Activated T-cell treated with anti-CD3 and anti-CD28 coated beads, Interleukin-2, amount 50 U/mL, for 48 hours (primary cell): ENCODE measurements at places on chromosomes 13 and 19.

DNA sequence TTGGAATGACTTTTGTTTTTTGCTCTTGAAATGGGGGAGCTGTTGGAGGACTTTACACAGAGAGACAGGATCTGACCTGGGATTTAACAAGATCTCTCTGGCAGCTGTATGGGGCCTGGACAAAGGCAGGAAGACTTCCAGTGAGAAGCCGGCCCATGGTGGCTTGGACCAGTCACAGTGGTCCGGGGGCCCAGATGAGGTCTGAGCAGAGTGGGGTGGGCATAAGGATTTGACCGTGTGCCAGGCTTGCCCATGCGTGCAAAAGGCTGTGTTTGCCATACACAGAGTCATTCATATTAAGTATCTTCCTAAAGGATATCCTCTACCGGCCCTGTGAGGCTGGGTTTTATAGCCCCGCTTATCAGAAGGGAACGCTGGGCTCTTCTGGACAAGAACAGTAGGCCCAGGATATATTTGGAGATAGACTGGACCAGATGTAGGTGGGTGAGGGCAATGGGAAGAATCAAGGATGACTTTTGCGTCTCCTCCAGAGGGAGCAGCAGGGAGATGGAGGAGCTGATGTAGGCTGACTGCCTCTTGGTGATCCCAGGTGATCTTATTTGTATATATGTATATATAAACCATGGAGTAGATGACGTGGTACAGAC lies 4.1 kb downstream of the SPACA6 start:
- no peak for DNase-seq

GRCh38 chr13:91609353-91609752 lies 210.9 kb downstream of the GPC5 start:
- DNase-seq, result no peak

- DNase-seq, result no peak
Observed at GRCh38 chr13:103199380-103200088, 133.3 kb upstream of the SLC10A2 start.

- DNase-seq, result no peak
Observed at GRCh38 chr13:94596575-94596971, 621 bp upstream of the TGDS start.

DNA sequence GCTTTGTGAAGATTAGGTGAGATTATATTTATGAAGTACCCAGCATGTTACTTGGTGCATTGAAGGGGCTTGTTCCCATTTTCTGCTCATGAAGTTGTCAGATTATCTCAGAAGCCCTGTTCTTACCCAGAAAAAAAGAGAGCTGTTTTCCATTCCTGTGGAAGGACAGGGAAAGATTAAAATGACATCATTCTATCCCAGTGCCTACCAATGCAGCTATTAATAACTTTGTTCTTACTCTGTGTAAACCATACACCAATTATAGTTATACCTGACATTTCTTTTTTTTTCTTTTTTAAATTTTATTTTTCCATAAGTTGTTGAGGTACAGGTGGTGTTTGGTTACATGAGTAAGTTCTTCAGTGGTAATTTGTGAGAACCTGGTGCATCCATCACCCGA lies 18.6 kb downstream of the ZNF507 start:
- DNase-seq, result no peak

GRCh38 chr13:50140581-50141374 lies 125.5 kb downstream of the KCNRG start:
- DNase-seq, result no peak

GRCh38 chr19:49920624-49921363 lies 8.2 kb upstream of the ATF5 start:
- no peak for DNase-seq

GRCh38 chr19:50602935-50603334 lies 34.7 kb upstream of the LRRC4B start:
- no peak for DNase-seq

DNA sequence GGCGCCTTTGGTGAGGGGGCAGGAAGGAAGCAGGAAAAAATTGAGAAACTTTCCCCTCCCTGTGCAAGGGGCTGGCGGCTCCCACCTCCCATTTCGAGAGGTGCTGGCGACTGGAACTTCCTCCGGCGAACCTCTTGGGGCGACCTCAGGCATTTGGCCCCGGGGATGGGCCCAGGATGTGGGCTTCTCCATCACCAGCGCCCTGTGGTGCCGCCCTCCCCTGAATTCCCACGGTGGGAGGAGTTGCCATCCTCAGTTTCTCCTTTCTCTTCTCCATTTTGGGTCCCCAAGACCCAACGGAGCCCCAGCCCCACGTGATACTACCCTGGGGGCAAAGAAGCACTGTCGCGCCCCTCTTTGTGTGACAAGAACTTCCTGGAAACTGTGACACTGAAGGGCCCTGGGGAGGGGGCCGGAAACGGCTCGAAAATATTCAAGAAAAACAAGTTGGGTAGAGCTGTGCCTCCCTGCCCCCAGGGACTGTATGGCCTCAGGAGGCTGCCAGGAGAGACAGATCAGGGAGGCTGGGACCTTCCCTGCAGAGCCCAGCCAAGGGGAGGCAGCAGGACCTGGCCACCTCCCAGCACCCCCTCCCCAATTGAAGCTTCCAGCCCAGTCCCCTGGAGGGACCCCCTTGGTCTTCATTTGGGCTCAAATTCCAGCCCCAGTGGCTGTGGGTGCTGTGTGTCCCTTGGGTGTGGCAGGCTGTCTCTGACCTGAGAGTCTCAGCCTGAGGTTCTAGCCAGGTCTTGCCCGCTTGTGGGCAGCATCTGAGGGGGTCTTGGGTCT lies 16.2 kb upstream of the AP1M2 start:
- peak; percentile 81 for DNase-seq

DNA sequence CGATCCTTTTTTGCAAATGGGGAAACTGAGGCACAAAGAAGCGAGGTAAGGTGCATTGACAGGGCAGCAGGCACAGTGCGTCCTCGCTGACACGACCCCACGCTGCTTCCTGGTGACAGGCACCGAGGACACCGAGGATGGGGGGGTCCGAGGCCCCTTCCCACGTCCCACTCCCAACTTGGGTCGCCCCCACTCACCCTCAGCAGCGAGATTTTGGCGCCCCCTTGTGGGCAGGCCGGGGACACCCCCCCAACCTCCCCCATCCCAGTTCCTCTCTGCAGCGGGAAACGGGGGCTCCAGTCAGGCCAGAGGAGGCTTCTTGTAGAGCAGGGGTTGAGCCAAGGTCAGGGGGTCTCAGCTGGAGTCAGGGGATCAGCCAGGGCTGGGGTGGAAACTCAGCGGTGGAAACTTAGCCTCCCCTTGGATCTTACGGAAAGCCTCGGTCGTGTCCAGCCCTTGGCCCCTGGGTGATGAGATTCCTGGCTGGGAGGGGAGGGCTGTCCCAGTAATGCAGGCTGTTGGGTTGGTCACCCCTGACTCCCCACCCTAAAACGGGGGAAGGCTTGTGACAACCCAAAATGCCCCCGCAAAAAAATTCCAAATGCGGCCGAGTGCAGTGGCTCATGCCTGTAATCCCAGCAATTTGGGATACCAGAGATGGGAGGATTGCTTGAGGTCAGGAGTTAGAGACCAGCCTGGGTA lies 8.2 kb downstream of the SMIM24 start:
- peak; percentile 63 for DNase-seq

GRCh38 chr19:16457954-16458331 lies 13.8 kb downstream of the EPS15L1 start:
- DNase-seq, result no peak

GRCh38 chr13:32206097-32206740 lies 108.9 kb downstream of the ZAR1L start:
- DNase-seq, result no peak

DNA sequence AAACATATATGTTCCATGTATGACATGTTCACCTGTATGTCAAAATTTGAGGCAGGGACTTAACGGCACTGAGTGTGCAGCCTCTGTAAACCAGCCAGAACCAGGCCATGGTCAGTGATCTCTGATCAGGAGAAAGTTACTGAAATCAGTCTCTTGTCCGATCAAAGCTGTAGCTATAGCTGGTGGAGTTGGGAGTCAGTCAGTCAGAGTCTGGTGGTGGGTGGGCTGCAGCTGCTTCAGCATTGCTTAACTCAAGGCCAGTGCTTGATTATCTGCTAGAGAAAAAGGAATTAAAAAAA lies 78.3 kb downstream of the ANKRD10 start:
- DNase-seq, result no peak

GRCh38 chr13:77349365-77349764 lies 22.5 kb upstream of the MYCBP2 start:
- DNase-seq, result no peak

- DNase-seq, result peak; percentile 86
Observed at GRCh38 chr19:38213911-38214625, 10.0 kb downstream of the DPF1 start.

DNA sequence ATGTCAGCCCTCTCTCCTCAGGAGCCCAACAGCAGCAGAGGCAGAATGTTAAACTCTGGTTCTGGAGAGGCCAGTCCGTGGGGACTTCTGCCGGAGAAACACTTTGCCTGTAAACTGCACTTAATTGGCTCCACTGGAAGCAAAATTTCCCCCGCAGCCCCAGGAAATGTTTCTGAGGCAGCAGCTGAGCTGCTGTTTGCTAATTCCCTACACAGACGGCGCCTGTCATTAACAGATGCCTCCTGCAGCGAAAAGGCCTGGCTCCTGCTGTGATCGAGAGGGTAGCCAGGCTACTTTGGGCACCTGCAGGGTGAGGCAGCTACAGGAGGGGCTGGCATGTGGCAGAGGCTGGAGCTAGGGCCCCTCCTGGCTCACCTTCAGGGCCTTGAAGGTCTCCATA lies 5.2 kb upstream of the TM6SF2 start:
- DNase-seq, result no peak

DNA sequence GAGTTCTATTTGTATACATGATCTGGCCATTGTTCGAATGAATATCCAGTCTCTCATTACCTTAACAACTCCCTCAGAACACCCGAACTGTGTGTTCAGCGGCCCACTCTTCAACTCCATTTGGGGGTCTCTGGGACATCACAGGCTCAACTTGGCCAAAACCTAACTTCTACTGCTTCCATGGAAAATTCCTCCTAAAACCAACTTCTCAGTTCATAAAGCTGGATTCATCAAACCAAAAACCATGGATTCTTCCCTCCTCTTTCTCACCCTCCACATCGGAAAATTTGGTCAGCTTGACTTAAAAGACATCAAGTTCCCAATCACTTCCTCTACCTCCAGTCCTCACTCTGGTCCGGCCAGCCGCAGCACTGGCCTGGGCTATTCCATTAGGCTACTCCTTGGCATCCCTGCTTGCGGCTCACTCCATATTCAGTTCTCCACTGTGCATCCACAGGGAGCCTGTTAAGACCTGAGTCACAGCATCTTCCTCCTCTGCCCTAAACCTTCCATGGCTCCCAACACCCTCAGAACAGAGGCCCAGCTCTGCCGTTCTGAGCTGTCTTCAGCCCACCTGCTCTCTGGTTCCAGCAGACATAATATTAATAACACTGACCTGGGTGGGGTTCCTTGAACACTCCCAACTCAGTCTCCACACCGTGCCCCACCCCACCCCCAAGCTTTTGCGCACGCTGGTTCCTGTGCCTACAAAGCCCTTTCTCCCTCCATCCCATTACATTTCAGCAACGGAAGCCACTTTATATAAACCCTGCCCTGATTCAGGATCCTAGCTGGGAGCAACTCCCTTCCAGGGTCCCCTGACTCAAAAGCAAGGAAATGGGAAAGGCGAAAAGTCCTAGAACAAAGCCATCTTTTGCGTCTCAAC lies 1.1 kb downstream of the ZNF792 start:
- peak; percentile 41 for DNase-seq

- DNase-seq, result no peak
Observed at GRCh38 chr13:50224534-50224933, 209.3 kb downstream of the KCNRG start.

GRCh38 chr13:112236016-112236415 lies 140.1 kb upstream of the SPACA7 start:
- no peak for DNase-seq
